GM10248 (cell line): ENCODE measurements at places on chromosomes 1 and 21.

- no peak for DNase-seq
Measured at GRCh38 chr1:64691626-64692025, 53.2 kb upstream of the RAVER2 start.

- DNase-seq = no peak
Measured at GRCh38 chr1:162007466-162007865, 16.2 kb downstream of the OLFML2B start.

GRCh38 chr1:6795661-6796060, 10.4 kb downstream of the CAMTA1 start:
- DNase-seq = no peak

DNA sequence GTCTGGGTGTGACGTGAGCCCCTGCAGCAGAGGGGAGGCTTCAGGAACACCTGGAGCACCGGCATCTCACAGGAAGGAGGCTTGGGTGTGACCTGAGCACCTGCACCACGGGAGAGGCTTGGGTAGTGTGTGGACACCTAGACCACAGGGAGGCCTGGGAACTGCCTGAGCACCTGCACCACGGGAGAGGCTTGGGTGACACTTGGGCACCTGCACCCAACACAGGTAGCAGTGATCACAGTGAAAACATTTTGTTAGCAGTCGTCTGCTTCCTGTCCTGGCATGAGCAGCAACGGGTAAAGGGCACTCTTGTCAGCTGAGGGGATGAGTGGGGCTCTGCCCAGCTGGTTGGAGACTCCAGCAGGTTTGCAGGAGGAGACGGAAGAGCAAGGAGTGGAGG, 22.4 kb downstream of the LRRC3 start:
- DNase-seq = no peak
